ENCODE measurements at places on chromosomes 3 and 15.

- no peak for DNase-seq
Measured at GRCh38 chr3:31022716-31023115, 128.3 kb upstream of the GADL1 start.

- DNase-seq, result no peak
Measured at GRCh38 chr3:13010780-13011572, 62.3 kb downstream of the IQSEC1 start.

DNA sequence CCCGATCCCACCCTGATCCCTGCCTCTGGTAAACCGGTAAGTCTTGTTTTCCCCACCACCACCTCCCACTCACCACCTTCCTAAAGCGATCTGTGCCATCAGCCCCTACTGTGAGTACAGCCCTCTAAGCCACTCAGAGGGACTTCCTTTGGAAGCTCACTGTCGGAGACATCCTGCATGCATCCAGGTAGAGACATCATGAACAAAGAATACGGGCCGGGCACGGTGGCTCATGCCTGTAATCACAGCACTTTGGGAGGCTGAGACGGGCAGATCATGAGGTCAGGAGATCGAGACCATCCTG, 13.7 kb upstream of the PCSK6 start:
- no peak for DNase-seq

DNA sequence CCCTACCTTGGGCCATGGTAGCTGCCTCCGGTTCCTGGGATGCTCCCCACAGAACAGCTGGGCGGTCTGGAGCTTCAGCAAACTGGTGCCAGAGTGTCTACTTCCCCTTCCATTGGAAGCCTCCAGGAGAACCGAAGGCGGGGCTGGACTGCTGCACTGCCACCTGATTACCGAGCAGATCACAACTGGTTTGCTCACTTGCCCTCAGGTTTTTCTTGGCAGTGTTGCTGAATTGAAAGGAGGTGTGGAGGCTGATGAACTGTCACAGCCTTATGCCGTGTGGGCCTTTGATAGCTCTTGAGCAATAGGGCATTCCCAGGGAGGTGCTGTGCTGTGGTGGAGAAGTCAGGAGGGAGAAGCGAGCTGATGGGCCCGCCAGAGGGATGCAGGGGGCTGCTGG, at the start of gene TGM5:
TSS of gene TGM5 (minus strand) at position 95 of the 400 bp plus-strand sequence. CDS start at position 16, 79 bp downstream.
- DNase-seq, result no peak

- DNase-seq, result no peak
Measured at GRCh38 chr15:39287322-39288195, 293.3 kb upstream of the THBS1 start.

- no peak for DNase-seq
Measured at GRCh38 chr3:135792174-135792573, 173.4 kb upstream of the PPP2R3A start.

All from CD4-positive, alpha-beta T cell treated with Interferon gamma for 1 hour (primary cell).